Brain pericyte (primary cell): ENCODE measurements at places on chromosomes 5 and 9.

DNA sequence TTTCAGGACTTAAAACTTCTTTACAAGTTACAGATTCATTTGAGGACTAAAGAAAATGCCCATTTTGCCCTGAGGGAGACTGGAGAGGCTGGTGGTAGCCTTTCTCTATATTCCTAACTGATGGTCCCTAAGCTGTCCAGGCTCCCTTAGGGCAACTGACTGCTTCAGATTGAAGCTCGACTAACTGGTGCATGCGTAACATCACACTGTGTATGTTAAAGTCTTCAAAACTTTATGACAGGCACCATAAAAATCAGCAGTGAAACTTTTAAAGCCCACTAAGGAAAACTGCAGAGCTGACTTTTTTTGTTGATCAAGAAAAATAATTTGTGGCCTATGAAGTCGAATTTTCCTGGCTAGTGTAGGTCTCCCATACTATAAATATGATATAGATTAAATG lies 233.0 kb upstream of the RPS23 start:
- DNase-seq = no peak

GRCh38 chr5:74290634-74291241 lies 349.8 kb downstream of the ENC1 start:
- DNase-seq = no peak

GRCh38 chr9:96014078-96014477 lies 138.6 kb downstream of the ERCC6L2 start:
- no peak for DNase-seq

- DNase-seq = no peak
Measured at GRCh38 chr5:40414922-40415321, 264.8 kb upstream of the PTGER4 start.

- DNase-seq = no peak
Measured at GRCh38 chr5:32384621-32385020, 59.9 kb downstream of the ZFR start.

DNA sequence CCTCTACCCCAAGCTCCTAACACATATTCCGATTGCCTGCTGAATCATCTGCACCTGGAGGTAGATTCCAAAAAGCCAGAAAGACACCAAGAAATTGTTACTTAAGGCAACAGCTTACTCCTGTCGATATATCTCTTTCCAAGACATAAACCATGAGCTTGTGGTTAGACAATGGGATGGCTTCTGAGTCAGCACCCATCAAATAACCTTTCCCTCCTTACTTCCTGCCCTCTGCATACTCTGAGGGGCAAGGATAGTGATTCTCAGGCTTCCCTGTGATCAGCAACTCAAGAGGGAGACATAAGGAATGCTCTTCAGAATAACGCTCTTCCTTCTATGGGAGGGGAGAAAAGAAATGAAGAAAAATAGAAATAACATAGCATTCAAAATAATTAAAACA lies 70.9 kb downstream of the TMEM215 start:
- DNase-seq = no peak

- DNase-seq = no peak
Measured at GRCh38 chr9:7056254-7056653, 298.5 kb downstream of the KDM4C start.

- DNase-seq = no peak
Measured at GRCh38 chr9:125887172-125887571, 140.0 kb downstream of the PBX3 start.

GRCh38 chr5:96226941-96227552 lies 206.0 kb downstream of the PCSK1 start:
- DNase-seq = peak; percentile 41

DNA sequence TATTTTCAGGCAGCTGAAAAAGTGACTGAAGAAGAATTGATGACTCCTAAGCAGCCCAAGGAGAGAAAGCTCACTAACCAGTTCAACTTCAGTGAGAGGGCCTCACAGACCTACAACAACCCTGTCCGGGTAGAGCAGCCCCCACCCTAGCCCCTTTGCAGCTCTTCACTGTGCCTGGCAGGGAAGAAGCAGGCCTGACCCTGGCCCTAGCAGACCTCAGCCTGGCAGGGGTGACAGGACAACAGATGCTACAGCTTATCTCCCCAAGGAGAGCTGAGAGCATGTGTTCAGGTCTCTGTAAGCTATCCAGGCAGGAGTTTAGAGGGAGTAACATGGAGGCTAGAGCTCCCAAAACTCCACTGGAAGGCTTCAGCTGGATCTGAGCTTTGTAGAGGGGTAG lies 31.8 kb downstream of the DNAI1 start:
- DNase-seq = no peak

DNA sequence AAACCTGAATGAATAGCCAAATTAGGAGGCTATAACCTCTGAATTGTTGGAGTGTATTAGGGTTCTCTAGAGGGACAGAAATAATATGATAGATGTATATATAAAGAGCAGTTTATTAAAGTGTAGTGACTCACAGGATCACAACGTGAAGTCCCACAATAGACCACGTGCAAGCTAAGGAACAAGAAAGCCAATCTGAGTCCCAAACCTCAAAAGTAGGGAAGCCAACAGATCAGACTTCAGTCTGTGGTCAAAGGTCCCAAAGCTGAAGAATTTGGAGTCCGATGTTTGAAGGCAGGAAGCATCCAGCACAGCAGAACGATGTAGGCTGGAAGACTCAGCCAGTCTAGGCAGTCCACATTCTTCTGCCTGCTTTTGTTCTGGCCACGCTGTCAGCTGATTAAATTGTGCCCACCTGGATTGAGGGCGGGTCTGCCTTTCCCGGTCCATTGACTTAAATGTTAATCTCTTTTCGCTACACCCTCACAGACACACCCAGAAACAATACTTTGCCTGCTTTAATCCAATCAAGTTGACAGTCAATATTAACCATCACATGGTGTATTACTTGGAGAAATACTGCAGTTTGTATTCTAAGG lies 550.6 kb downstream of the CDH10 start:
- no peak for DNase-seq

GRCh38 chr5:91136271-91136670 lies 246.8 kb downstream of the ARRDC3 start:
- no peak for DNase-seq

DNA sequence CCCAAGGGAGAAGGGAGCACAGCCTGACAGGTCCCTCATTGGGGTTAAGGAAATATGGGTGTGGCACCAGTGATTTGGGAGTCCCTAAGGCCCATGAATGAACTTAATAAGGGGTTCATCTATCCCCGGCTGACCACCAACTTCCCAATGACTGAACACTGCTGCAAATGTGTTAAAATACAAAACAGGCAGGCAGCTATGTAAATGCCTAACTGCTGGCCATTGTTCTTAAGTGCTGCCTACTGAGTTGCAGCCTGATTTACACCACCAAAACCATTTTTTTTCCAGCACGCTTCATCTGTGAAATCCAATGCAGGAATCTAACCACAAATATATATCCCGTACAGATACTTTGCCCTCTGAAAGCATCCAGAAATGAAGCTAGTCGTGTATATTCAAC lies 478.5 kb downstream of the PTPRD start:
- no peak for DNase-seq

DNA sequence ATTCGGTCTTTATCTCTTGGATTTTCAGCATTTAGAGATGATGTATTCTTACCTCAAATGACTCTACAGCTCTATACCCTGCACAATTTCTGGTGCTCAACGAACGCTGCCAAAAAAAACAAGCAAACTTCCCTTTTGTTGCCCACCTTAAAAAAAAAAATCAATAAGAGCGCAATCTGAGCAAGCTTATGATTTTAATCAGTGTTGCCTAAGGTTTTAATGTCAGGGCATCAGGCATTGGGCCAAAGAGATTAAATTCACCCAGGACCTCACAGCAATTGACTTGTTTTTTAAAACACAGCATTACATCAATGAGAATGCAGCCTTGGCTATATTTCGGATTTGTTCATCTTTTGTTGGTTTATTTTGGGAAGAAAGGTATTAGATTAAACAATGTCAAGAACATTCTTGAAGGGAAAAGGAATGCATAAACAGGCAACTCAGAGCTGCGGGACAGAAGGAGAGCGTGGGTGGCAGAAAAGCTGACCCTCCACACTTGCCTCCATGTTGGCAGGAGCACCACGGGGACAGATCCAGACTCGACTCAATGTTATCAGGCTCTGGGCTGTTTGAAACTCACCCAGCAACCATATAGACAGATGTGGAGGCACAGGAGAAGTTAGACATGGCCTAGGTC lies 127.5 kb upstream of the DAPK1 start:
- no peak for DNase-seq

- DNase-seq = no peak
Measured at GRCh38 chr9:121876255-121876654, 216.9 kb downstream of the TTLL11 start.

- no peak for DNase-seq
Measured at GRCh38 chr5:74390822-74391221, 249.7 kb downstream of the ENC1 start.

DNA sequence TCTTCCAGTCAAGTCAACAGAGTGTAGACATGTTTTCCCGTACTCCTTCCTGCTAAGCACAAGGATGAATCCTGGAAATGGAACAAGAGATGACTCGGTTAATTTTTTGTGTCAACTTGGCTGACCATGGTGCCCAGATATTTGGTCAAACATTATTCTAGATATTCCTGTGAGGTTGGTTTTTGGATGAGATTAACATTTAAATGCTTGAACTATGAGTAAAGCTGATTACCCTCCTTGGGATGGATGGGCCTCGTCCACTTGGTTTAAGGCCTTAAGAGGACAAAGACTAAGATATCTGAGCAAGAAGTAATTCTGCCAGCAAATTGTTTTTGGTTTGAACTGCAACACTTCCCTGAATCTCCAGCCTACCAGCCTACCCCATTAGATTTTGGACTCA lies 338.1 kb upstream of the MSX2 start:
- no peak for DNase-seq

GRCh38 chr5:36535378-36535777 lies 71.0 kb upstream of the SLC1A3 start:
- no peak for DNase-seq

GRCh38 chr9:5492965-5493678 lies 17.2 kb upstream of the PDCD1LG2 start:
- DNase-seq = no peak
